ENCODE measurements at places on chromosomes 7 and 10.

- DNase-seq, result no peak
Observed at GRCh38 chr10:89640241-89640640, 4.8 kb downstream of the PANK1 start.

DNA sequence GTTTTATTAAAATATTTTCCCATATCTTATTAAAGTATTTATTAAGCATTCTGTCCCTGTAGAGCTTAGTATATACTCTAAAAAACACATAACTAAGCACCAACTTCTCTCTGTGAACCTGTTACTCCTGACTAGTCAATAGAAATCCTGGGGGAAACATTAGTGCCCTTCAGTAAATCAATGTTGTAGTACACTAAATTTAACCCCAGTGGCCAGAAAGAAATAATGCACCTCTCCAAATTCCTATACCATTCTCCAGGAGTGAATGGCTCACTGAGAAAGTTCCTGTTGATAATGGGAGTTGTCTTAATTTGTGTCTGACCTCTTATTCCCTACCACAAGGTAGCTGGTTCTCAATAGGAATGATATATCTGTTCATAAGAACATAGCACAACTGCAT lies 188.2 kb downstream of the SEMA3D start:
- no peak for DNase-seq

DNA sequence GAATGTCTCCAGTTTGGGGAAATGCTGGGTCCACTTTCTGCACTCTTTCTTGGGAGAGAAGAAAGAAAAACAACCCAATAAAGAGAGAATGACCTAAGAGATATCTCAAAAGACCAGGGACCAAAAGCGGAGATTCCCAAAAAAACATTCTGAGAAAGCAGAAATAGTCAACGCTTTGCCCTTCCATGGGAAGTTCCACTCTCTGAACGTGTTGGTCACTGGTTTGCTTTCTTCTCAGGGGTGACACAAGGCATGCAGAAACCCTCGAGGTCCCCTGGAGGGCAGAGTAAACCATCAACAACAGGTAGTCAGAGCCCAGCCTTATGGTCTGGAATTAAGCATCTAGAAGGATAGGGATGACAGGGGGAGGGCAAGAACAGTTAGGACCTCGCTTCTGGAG lies 26.2 kb upstream of the AOAH start:
- no peak for DNase-seq

DNA sequence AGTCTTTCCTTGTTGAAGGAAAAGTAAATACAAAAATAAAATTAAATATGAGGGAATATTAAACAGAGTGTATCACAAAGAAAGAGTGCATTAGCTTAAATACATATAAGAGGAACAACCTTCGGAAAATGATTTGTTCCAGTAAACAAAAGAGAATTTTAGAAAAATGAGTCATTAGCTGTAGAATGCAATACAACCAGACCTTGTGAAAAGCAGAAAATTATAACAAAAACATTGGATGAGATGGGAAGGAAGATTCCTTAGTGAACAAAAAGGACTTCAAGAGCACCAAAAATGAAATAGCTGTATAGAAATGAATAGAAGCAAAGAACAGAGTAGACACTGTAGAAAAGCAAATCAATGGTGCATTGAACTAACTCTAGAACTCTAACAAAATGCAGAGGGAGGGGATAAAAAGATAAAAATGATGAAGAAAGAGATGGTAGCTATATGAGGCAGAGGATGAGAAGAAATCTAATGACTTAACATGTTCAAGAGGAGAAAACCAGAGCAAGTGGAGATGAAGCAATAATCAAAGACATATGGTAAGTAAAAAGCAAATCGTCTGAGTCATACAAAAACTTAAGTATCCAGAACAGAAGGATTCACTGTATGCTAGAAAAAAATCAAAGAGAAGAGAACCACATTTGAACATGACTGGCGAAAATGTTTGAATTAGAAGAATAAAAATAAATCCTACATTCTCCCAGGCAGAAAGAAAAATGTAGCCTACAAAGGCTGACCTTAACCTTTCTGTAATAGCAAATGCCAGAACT lies 190.5 kb downstream of the TMEM26 start:
- peak; percentile 15 for DNase-seq

DNA sequence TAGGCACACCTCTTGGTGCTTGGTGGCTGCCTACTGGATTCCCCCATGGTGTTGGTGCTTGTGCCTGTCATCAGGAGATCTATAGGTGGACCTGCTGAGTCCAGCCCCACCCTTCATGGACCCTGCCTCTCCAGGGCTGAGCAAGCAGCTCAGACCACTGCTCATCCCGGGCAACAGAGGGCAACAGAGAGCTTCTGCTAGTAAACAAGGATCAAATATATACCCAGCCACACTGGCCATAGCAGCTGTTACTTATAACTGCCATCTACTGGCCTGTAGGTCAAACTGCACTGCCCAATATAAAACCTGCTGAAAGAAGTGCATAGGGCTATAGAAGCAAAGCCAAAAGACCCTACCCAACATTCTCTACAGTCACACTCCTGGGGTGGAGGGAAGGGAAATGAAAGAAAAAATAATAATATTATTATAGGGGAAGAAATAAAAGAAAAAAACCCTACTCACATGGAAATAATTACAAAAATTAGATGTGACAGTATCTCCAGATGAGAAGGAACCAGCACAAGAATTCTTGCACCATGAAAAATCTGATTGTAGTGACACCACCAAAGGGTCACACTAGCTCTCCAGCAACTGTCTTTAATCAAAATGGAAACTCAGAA lies 54.9 kb upstream of the ZNF800 start:
- no peak for DNase-seq

DNA sequence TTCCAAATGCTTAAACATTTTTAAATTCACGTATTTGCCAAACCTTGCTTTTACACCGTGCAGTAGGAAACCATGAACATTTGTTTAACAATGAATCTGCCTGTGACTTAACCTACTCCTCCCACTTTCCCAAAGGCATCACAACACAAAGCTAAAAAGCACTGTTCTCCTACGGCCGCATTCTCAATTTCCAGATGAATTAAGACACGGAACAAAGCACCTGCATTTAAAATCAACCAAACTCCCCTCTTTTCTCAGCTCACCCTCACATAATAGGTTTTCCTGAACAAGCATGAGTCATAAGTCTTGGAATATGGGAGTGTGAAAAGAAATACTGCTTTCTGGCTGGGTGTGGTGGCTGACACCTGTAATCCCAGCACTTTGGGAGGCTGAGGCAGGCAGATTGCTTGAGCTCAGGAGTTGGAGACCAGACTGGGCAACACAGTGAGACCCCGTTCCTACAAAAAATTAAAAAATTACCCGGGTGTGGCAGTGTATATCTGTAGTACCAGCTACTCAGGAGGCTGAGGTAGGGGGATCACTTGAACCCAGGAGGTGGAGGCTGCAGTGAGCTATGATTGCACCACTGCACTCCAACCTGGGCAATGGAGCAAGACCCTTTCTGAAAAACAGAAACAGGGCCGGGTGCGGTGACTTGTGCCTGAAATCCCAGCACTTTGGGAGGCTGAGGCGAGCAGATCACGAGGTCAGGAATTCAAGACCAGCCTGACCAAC lies 51.7 kb upstream of the CYTH3 start:
- no peak for DNase-seq

GRCh38 chr10:98433881-98434732 lies 12.6 kb downstream of the HPS1 start:
- DNase-seq, result peak; percentile 11

DNA sequence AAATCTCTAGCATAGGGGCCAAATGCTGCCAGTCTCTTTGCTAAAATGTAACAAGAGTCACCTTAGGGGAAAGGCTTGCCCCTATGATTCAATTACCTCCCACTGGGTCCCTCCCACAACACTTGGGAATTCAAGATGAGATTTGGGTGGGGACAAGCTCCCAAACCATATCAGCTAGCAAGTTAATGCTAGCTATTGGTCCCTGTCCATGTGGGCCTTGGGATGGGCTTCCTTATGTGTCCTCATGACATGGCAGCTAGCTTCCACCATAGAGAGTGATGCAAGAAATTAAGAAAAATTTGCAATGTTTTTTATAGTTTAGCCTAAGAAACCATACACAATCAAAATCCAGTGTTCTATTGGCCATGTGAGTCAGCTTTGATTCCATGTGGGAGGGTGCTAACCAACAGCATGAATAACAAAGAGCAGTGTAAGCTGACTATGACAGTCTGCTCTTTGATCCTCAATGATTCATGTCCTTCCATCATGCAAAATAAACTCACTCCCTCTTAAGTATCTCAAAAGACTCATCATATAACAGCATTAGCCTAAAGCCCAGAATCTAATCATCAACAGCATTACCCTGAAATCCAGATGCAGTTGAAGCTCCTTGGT lies 21.7 kb upstream of the ZNF365 start:
- DNase-seq, result no peak

DNA sequence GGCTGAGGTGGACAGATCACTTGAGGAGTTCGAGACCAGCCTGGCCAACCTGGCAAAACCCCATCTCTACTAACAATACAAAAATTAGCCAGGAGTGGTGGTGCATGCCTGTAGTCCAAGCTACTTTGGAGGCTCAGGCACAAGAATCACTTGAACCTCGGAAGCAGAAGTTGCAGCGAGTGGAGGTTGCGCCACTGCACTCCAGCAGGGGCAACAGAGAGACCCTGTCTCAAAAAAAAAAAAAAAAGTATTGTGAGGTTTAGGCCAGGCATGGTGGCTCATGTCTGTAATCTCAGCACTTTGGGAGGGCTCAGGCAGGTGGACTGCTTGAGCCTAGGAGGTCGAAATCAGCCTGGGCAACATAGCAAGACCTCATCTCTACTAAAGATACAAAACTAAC lies 16.0 kb downstream of the TET1 start:
- DNase-seq, result no peak

DNA sequence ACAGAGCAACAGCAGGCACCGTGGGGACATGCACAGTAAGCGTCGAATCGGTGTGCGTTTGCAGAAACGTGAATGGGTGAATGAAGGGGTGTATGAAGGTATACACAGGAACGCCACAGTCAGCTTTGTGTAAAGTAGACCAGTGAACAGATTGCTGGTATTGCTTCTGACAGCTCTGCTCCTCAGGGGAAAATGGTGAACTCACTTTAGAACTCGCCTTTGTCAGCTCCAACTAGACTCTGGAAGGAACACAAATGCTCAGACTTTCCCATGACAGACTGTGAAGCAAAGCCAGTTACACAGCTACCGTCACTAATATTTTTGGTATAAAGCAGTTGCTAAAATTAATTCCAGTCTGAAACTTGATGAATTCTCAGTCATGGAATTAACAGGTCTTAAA lies 78.9 kb downstream of the CUX1 start:
- no peak for DNase-seq

Data from astrocyte of the cerebellum (primary cell).